ENCODE measurements at places on chromosomes 12 and 14. TPM values are rescaled to one million over a fixed set of nuclear protein-coding genes. Genes with fewer than 3 reads are reported as not detected.
A peak's percentile ranks its signal among the peaks of the same experiment; 100 is the strongest.

GRCh38 chr12:109900752-109901580 is 892 bp downstream of the TCHP start:
- peak; percentile 43 for DNase-seq

- DNase-seq, result peak; percentile 35
Measured at GRCh38 chr12:96720363-96720705, 186.7 kb upstream of the NEDD1 start.

The DTX3 gene
- 18.1 TPM for polyA plus RNA-seq

The KRT71 gene
- polyA plus RNA-seq, result not detected

GRCh38 chr14:60092526-60092920 is 800 bp downstream of the PCNX4 start:
- DNase-seq, result peak; percentile 18

The RNASE2 gene
- polyA plus RNA-seq, result not detected

DNA sequence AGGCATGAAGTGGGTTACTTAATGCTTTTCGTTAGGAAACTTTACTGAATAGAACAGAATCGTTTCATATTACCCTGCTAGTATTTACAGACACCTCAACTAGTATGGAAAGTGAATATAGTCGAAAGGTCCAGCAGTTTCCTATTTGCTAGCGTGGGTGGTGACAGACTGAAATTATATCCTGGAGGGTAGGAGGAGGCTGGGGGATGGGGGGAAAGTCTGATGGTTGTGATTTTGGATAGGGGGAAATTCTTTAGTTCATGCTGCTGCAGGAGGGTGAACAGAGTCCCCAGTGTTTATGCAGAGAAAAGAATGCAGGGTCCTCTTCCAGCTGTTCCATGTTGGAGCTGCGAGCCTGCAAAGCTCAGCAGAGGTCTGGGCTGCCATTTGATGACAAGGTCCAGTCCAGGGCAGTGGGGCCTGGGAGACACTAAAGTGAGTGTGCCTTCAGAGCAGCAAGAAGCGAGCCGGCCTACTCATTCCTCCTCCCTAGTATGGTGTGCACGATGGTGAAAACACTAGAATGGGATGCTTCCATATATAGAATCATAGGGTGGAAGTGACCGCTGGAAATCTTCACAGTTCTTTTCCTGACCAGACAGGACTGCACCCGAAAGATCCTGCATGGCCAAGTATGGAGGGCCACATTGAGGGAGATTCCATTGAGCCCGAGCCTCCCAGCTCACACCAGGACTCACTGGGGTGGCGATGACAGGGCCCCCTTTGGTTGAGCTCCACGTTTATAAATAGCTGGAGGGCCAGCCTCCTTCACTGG is 2.1 kb downstream of the SAMD4A start:
- DNase-seq, result no peak

The GARIN6 gene
- polyA plus RNA-seq, result not detected

- DNase-seq, result no peak
Measured at GRCh38 chr12:9795945-9796344, 31.3 kb upstream of the KLRF1 start.

The SMIM41 gene
- polyA plus RNA-seq, result not detected

DNA sequence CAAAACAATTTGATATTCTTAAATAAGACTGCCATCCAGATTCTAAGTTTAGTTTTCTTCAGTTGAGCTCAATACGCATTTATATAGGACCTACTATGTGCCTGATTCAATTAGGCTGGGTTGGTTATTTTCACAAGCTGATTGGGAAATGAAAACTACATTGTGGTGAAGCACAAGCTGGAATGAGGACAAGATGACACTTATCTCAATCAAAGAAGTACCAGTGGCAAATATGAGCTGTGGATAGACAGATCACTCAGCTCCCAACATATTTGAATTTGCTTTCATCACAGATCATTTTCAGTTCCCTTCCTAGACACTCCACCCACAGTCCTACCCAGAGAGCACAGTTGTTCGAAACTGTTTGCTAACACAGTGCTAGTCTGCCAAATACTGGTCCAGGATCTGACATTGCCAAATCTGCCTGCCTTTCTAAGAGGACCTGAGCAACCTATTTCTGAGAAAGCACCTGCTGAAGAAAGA is 74.7 kb downstream of the LLPH start:
- no peak for DNase-seq

DNA sequence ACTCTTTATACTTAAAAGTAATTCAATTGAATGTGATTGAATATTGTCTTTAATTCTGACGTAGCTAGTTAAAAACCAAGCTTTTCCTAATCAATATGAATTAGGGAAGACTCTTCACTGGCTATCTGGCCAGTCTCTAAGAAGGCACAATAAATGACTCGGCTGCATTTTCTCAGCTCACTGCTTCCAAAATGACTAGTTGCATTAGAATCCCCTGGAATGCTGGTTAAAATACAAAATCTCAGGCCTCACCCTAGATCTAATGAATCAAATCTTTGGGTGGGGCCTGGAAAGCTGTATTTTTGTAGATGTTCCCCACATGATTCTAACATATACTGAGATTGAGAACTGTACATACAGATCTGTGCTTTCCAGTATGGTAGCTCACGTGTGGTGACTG is 242.1 kb downstream of the CHST11 start:
- no peak for DNase-seq

DNA sequence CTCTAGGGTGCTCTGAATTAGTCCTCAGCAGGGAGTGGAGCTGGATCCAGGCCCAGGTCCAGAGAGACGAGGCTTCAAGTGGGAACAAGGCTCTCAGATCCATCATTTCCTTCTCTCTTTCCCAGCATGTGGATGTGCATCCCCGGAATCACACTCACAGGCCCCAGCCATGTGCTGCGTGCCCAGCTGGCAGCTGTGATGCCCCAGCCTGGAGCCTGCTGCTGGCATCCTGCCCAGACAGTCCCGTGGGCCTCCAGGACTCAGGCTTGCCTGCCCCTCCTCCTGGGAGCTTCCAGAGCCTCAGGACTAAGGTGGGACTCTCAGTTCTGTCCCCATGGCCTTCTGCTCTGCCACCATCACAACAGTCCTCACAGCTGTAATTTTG is 6.2 kb upstream of the KRT84 start:
- DNase-seq, result no peak

GRCh38 chr12:86914721-86915120 is 658.5 kb upstream of the MGAT4C start:
- DNase-seq, result peak; percentile 4

DNA sequence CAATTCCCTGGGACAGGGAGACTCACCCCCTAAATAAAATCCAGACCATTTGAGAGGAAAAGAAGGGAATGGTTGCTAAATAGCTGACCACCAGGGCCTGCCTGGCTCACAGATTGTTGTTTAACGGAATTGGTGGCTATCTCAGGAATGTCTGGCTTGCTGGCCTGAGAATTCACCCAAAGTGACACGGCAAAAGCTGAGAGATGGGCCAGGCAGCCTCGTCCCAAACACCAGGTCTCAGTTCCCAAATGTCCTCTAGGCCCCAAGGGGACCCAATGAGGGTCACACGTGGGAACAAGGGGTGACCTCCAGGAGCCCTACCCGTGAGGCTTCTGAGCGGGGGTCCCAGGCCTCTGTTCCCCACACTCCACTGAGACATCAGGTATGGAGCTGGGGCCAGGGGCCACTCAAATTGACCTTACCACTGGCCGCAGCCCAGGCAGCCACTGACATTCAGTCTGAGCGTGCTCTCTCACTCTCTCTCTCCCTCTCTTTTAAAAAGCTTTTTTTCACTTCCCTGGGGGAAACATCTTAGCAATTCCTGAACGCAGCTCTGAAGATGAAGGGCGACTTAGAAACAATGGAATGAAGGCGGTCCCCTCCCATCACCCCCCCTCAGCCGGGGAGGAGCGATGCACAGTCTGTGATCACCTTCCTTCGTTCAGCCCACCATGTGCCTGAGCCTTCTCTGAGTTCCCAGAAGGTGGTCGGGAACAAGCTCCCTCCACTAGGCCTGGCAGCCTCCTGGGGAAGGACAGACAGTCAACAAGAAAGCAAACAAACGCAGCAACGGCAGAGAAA is 131.2 kb downstream of the SCARB1 start:
- DNase-seq, result no peak

- no peak for DNase-seq
Measured at GRCh38 chr14:23359167-23359626, 5.8 kb downstream of the EFS start.
